SHP77 (cell line): ENCODE measurements at places on chromosomes 1 and 21.

DNA sequence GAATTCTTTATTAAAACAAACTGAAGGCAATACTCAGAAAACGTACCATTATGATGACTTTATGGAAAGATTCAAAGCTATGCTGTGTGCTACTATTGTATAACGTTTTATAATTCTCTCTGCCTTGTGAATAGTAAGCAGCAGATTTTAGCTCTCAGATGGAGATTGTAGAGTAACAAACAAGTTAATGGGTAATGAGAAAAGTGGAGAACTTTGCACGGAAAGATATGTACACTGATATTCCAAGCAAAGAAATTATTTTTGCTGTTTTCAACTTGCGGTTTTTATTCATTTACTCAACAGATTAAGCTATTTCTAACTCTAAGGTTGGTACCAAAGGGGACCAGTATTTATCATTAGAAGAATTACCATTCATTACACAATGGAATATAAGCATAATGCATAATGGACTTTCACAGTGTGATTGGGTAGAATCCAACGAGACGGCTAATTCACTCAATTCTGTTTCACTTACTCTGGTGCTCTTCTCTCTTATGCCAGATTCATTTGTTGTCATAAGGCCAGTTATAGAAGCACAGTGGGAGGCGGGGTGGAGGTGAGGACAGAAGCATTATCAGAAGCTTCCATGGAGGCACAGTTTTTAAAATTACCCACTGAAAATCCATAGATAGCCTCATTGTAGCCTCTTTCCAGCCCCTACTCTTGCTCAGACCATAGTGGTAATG is 38.6 kb downstream of the ATP1B1 start:
- DNase-seq: no peak

DNA sequence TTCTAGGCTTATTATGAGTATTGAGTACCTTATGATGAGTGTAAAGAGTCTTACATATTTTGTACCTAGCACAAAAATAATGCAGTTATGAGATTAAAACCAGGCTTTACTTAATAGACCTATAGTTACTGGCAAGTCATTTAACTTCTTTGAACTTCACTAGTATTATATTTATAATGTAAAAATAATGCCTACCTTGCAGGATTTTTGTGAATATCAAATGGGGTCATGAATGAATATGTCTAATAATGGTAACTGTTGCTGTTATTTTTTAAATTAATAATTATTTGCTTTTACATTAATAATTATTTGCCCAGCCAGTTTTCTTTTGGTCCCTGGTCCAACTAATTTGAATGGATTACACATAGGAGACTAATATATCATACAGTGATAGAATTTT is 242.5 kb downstream of the GPR52 start:
- DNase-seq: no peak

DNA sequence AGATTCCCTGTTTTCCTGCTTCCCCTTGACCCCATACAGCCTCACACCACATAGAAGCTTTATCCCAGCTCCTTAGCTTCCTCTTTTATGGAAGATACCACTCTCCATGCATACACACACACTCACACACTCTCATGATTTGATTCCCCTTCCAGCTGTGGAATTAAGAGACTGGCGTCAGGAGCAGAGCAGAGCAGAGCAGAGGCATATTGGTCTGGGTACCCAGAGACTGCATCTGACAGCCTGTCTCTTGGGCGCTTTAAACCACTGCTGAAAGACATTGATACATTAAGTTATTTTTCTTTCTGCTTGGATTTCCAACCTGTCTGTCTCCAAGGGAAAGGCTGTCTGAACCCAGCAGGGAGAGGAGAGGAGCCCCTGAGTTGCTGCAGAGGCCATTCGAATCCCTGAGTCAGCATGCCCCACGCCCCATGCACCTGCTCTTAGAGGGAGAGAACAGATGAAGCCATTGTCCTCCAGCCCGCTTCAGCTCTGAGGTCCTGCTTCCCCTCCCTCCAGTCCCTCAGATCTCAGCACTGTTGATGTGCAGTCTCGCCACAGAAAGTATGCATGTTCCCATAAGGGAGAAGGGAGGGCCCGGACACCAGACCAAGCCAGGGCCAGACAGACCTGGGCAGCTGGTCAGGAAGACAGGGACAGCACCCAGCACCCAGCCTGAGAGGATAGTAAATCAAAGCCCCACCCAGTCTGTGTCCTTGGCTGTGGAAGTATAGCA is 66.7 kb upstream of the GJB5 start:
- DNase-seq: no peak

- no peak for DNase-seq
These were observed 656.1 kb upstream of the NEGR1 start for GRCh38 chr1:72938408-72938807.

- DNase-seq: no peak
These were observed 37.0 kb downstream of the DMAP1 start for GRCh38 chr1:44250068-44250781.

GRCh38 chr21:46295996-46296752 is 10.0 kb downstream of the YBEY start:
- no peak for DNase-seq

DNA sequence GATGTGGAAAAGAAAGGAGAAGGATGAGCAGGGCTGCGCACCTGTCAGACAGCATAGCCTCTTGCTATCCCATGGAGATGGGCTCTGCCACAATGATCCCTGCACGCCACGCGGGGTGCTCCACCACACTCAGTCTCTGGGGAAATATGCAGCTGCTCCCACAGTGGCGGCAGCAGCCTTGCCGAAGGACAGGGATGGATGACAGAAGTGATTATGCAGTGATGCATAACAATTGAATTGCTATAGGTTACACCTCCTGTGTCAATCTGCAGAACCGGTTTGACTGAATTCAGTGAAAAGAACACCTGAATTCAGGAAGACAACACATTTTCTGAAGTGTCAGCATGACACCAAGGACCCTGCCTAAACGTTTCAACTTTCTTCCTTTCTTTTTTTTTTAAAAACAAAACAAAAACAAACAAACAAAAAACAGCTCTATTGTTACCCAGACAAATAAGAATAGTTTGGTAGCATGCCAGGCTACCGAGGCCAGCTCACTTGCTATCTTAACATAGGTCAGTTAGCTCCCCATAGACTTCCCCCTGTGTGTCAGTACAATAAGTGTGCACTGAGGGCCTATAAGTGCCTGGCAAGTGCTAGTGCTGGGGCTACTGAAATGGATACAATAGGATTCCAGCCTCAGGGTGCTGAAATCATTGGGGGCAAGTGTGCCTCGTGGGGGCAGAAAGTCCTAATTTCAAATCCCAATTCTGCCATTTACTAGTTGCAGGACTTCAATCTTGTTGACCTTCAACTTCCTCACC is 127.6 kb upstream of the LMO4 start:
- DNase-seq: no peak

DNA sequence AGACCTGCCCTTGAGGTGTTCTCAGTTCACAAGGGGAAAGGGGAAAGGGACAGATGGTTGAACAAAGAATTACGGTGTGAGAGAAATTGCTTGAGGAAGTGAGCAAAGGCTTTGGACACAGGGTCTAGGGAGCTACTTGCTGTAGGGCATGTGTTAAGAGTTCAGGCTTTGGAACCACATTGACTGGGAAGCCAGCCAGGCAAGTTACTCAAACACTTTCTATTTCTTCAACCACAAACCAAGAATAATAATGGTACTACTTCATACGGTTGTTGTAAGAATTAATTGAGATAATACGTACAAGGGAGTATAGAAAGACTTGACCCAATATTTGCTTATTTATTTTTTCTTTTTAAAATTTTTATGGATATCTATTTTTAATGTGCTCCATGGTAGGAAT is 26.6 kb downstream of the AK4 start:
- DNase-seq: no peak

- no peak for DNase-seq
These were observed 7.9 kb downstream of the RNU5D-1 start for GRCh38 chr1:44723064-44723463.

DNA sequence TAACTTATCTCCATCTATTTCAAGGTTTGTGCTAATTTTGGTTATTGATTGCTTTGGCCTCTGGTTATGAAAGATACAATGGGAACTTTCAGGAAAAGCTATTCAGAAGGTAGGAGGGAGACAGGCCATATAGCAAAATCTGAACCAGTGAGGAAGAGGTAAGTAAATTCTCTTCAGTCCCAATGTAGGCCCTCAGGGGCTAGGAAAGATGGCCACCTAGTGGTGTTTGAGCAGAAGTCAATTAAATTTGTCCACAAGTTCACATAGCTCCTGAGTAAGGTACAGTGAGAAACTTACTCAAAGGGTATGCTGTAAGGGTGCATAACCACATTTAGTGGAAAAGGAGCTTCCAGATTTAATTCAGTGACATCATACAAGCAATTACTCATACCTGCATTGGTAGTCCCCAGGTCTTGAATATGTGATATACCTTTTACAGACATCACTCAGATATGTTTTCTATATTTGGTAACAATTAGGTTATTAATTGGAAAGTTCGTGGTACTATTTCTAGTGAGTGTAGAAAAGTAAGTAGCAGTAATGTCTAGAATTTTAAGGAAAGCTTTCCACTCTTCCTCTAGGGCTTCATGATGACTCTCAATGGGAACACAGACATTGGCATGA is 21.4 kb upstream of the FMO1 start:
- DNase-seq: peak; percentile 56
